ENCODE measurements at places on chromosomes 16 and 17. TPM values are rescaled to one million over a fixed set of nuclear protein-coding genes. Genes with fewer than 3 reads are reported as not detected.

Gene GP1BA
- total RNA-seq, result not detected

Gene PGAP6
- 47.4 TPM for total RNA-seq

Gene NUPR1
- total RNA-seq, result not detected

Gene GAS2L2
- 0.17 TPM for total RNA-seq

Gene ZNF469
- total RNA-seq, result 5.9 TPM

Gene KIFC3
- 0.67 TPM for total RNA-seq

Gene OR3A2
- 1.3 TPM for total RNA-seq

DNA sequence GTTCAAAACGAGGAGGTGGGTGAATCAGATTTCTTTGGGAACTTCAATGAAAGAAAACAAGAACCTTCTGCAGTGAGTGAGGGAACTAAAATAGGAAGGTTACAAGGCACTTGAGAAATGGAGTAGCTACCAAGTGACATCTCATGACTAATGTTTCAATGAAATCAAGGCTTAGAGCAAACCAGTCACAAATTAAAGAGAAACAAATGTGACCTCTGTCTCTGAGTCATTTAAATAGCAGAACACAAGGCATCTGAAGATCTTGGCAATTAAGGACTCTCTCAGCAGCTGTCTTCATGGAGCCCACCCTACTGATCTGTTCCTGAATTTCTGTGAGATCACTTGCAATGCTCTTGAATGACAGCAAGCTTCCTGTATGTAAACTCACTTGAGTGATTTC lies 109.5 kb downstream of the CDH11 start:
- no peak for DNase-seq

DNA sequence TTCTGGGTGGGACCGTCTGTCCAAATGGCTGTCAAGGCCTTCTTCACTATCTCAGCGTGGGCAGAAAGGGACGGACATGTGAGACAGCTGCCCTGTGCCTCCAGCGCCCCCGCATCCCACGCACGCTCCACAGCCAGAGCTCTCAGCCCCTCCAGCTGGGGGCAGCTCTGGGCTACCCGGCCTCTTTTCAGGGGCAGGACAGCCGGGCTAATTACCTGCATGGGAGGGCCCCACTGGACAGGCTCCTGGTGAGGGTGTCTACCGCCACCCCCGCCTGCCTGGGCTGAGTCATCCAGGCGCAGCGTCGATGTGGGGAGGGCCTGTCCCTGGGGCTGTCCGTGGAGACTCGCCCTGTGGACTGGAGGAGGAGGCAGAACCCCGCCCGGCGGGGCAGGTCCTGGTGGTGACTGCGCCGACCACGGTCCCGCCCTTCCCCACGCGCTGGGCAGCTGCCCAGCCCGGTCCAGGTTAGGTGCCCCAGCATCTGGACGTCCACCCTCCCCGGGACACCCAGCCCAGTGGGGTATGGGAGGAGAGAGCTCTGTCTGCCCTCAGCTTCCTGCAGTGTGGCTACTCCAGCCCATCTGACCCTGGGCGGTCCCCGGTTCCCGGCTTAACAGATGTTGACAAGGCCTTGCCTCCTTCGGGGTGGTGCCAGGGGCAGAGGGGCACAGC lies 5.9 kb upstream of the METRNL start:
- DNase-seq, result no peak

DNA sequence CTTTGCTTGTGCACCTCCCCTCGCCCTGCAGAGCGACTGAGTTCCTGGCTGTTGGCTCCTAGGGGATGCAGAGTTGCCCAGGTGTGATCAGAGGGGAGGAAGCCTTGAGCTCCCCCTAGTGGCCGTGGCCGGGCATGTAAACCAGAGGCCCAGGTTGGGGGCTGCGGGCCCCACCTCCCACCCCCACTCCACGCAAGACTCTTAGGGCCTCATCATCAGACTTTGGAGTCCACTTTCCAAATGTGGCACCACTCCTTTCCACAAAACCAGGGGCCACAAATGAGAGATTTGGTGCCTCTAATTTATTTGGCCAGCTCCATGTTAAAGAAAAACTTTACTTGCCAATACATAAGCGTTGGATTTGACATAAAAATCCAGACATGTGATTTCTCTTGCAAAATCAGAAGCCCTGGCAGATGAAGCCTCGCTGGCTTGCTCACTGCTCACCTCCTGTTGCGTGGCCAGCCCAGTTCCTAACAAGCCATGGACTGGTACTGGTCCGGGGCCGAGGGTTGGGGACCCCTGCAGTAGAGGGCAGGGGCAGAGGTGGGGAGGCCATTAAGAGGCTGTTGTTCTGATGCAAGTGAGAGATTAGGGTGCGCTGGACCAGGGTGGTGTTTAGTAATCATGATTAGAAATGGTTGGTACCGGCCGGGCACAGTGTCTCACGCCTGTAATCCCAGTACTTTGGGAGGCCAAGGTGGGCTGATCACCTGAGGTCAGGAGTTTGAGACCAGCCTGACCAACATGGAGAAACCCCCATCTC lies 28.7 kb upstream of the GAS7 start:
- peak; percentile 67 for DNase-seq

DNA sequence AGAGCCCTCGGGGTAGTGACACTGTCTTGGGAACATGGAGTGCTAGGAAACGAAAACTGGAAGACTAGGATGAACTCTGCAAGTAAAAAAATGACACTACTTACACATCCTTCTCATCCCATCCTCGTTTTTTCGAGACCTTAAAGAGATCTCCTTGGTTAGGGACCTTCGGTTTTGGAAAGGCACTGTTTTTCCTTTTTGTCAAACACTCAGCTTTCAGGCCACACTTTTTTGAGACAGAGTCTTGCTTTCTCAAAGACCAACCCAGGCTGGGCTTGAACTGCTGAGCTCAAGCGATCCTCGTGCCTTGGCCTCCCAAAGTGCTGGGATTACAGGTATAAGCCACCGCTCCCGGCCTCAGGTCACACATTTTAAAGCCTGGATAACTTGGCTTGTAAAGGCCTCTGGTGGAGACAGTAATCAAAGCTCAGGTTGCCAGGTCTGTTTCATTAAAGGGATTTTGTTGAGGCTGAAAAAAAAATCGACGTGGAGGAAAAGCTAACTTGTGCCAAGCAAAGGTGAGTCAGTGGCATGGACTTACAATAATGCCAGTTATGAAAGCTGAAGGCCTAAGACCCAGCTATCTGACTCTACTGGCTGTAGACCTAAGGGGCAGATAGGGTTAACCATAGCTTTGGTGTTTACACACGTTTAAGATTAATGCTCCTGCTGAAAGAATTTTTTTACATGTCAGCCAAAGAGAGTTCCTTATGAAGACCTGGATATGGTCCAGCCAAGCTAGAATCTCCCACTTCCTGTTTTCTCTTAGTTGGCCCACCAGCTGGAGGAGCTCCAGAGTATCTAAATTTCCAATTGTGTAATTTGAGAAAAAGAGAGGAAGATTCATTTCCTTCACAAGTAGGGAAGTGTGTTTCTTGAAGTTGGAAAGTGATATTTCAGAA lies 823 bp downstream of the NBR1 start:
- DNase-seq, result peak; percentile 52

GRCh38 chr17:13337864-13338371 lies 263.8 kb downstream of the HS3ST3A1 start:
- DNase-seq, result peak; percentile 32

GRCh38 chr16:70254965-70255286 lies 3.2 kb upstream of the EXOSC6 start:
- DNase-seq, result no peak

- no peak for DNase-seq
These were observed 321.9 kb upstream of the PMFBP1 start for GRCh38 chr16:72493716-72494415.

DNA sequence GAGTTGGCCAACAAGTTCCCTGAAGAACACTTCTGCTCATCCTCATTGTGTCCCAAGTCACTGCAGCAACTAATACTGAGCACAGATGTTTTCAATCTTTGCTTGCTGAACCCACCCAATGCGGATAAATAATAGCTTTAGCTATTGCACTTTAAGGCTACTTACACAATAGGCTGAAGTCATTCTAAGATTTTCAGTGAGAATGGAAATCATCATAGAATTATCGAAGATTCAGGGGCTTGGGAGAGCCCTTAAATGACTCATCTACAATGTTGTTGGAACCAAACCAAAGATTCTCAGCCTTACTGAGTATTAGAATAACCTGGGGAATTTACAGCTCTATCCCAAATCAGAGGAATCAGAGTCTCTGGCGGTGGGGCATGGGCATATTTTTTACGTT lies 51.2 kb downstream of the SYCE1L start:
- no peak for DNase-seq

DNA sequence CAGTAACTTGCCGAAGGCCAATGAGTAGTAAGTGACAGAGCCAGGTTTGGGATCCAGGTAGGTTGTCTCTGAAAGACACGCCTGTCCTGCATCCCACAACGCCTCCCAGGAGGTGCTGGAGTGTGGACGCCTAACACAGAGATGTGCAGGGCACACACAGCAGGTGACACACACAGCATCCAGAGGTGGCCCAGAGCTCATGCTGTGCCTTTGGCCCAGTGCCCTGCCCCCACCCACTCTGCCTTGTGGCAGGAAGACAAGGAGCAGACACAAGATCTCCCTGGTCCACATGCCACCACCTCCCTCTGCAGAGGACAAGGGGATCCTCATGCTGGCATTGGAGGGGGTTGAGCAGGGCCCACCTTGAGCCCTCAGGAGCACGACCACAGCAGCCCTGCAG lies 14.7 kb upstream of the STH start:
- no peak for DNase-seq

GRCh38 chr16:51326131-51326856 lies 175.2 kb upstream of the SALL1 start:
- DNase-seq, result no peak

DNA sequence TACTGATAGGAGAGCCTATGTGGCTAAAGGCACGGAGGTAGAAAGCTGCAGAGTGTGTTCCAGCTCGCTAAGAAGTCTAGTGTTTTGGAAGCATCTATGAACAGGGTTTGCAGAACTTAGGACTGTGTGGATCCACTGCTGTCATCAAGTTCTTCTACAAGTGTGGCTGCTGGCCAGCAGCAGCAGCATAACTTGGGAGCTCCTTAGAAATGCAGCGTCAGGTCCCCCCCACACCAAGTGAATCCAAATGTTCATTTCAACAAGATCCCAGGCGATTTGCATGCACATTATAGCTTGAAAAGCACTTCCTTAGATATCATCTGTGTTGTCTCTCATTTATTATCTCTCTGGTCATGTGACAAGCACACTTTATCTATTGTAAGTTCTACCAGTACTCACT lies 131.9 kb upstream of the SHISA6 start:
- DNase-seq, result no peak

GRCh38 chr16:5031601-5032000 lies 2.1 kb downstream of the NAGPA start:
- DNase-seq, result no peak

DNA sequence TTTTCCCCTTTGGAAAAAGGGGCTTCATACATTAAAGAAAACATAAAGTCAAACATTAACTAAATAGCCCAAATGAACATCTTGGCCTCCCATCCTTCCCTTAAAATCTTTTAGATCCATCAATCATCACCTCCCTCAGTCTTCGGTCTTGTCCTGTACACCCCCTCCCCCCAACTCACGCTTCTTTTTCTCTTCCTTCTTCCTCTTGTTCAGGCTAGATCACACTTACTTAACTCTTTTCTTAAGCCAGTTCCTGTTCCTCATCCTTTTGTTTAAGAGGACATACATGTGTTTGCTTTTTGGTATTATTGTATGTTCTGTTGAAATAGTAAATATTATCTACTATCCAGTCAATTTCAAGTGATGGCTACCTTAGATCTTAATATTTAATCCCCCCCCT lies 5.5 kb downstream of the MFSD6L start:
- no peak for DNase-seq

DNA sequence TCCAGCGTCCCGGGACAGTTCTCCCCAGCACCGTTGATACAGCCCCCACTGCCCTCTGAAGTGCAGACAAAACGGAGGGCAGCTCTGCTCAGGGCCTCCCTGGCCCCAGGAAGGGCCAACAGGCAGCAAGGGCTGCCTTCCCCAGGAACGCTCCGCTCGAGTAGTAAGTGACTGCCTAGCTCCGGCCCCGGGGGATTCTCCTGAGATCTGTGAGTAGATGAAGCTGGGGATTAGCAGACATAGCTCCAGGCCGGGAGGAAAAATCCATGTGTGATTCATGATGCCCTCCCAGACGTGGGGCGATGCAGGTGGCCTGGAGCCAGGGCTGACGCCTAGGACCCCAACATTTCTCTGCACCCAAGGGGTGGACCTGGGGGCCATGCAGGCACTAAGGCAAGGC lies 85.3 kb downstream of the ENGASE start:
- DNase-seq, result no peak

DNA sequence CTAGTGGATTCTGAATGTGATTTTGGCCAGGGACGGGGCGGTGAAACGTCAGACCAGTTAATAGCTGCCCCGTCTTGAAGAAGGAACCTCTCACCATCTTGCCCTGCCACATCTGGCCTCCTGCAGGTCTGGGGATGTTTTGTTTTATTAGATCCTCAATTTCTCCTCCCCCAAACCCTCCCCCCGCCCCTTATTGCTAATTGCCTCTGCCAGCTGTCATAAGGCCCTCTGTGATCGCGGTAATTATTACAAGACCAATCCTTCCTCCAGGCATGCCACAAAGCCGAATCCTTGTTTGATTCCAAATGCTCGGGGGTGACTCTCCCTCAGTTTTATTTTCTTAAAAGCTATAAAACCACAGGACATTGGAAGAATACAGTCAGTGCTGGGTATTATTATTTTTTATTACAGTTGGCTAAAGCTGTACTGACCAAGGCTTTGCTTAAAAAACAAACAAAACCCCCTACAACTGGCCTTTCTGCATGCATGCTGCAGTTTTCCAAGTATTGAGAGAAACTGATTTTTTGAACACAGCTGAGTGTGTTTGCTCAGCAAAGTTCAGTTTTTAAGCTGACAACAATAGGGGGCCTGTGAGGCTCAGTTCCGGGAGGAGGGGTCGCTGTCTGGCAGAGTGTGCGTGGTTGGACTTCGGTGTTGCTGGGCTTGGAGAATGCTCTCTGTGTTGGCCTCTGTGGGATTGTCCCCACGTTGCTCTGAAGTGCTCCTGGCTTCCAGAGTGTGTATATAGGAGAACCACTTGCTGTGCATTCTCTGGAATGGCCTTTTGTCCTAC lies 1.7 kb downstream of the KSR1 start:
- peak; percentile 56 for DNase-seq

DNA sequence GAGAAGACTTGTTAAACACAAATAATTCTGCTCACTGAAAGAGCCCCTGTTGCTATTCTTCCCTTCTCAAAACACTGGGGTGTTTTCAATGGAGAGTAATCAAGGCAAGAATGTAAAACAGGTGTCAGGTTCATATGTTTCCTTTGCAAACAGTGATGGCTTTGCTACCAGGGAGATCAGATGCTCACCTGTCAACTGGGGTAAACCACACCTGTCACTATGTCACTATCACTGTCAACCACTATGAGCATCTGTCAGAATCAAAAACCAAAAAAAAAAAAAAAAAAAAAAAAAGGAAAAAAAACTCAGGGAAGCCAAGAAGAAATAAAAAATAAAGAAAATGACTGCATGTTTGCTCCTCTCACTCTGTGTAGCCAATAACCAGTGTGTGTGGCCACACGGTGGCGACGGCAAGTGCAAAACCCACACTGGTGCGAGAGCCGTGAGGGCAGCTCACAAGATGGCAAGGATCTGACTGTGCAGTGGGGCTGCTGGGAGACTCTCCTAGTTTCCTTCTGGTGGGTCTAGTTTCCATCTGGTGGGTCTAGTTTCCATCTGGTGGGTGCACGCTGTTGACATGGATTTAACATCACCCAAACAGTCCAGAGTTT lies 22.7 kb downstream of the USP22 start:
- peak; percentile 61 for DNase-seq

All from B cell (primary cell).